ENCODE measurements at places on chromosomes 16 and 17.

GRCh38 chr17:35630530-35631148 is 43.5 kb downstream of the AP2B1 start:
- no peak for DNase-seq

DNA sequence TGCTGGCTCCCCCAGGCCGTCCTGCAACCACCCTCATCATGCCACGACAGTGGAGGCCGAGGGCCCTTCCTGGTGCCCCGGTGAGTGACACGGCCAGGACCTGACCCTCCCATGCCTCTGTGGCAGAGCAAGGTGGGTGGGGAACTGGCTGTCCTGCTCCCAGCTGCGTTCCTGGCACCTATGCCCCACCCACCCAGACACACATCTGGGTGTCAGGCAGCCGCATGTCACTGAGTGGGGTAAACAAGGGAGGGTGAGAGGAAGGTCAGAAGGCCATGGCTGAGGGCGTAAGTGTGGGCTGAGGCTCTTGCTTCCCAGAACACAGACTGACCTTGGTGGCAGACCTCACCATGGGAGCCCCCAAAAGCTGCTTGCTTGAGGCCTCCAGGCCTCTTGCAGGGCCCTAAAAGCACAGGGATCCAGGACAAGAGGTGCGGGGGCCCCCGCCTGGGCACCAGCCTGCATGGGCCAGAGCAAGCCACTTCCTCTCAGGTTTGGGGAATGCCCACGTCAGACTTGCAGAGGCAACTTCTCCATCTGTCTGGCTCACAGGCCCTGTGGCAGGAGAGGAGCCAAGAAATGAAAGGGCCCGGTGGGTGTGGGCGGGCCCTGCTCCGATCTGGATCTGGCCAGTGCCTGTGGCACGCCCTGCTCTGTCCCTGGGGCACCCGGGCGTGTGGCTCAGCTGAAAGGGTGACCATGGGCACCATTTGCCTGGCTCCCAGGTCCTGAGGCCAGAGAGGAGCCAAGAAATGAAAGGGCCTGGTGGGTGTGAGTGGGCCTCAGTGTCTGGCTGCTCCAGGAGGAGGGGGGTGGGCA is 3.9 kb upstream of the CCDC57 start:
- peak; percentile 86 for DNase-seq

GRCh38 chr17:12342609-12343435 is 322.1 kb downstream of the MAP2K4 start:
- DNase-seq = no peak

DNA sequence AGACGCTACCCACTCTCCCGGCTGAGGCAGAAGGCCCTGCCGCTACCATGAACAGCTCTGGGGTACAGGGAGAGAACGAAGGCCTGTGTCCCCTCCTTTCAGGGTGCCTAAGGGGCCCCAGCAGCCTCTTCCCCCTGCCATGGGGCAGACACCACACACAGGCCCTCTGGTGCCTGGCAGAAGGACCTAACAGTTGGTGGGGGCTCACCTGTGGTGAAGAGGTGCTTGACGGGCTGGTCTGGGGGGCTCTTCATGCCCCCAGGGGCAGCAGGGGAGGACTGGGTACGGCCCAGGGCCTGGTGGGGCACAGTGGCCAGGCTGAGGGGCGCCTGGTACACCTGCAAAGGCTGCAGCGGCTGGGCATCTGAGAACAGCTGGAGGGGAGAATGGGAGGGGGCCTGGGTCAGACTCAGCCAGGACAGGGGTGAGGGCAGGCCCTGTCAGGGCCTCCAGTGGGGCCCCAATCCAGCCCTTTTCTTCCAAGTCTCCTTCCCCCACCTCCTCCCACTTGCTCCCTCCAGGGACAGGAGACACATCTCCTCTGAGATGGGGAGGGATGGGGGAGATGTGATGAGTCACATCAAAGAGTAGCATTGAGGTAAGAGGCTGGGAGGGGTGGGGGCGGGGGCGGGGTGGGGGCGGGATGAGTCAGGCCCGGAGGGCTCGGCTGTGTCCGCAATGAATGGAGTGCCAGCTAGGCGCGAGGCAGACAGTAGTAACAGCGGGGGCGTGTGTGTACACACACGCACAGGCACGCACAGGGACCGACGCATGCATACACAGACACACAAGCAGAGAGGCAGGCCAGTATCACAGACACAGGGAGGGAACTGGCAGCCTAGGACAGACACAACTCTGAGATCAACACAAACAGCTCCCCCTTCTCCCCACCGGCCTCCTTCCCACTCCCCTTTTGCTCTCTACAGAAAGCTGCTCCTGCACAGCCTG is 16.1 kb downstream of the G6PC3 start:
- DNase-seq = peak; percentile 56

DNA sequence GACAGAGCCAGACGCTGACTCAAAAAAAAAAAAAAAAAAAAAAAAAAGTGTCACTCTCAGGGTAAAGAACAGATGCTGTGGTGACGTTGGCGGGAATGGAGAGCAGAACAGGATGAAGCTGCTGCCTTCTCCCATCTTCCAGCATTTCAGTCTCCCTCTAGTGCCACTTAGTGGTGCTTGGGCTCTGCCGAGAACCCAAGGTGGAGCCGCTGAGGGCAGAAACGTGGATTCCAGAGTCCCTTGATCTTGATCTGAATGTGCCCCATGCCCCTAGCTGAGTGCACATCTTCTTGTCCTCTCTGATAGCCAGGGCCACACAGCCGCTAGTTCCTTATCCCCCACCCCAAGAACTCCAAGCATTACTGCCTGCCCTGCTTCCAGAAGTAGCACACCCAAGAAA is 43.2 kb upstream of the FA2H start:
- DNase-seq = no peak

- no peak for DNase-seq
Observed at GRCh38 chr17:83202002-83203000, 122.9 kb downstream of the METRNL start.

- peak; percentile 45 for DNase-seq
Observed at GRCh38 chr17:42253578-42253977, 22.6 kb downstream of the STAT5B start.
